ENCODE measurements at places on chromosomes 4 and X.
A peak's percentile ranks its signal among the peaks of the same experiment; 100 is the strongest.

DNA sequence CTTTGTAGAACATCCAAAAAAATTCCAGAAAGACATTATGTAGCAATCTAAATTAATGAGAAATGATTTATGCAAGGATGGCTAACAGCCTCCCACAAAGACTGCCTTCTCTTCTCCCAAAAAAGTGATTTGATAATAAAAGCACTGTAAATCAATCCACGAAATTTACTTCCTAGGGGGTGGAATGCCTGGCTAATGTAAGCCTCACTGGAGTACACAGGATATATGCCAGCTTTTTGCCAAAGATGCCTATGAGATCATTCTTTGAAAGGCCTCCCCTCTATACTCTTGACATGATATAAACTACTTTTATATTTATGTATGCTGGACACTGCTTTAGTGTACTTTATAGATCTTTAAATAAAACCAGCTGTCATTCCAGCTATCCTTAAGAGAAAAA, 211.1 kb downstream of the ADAMTS3 start:
- no peaks in the 10 kb centered on the region for H3K36me3 ChIP-seq
- H3K4me3 ChIP-seq = no peak overlapping the region
- H3K27me3 ChIP-seq = no peaks in the 10 kb centered on the region
- no peak for DNase-seq
- H3K27ac ChIP-seq = no peak overlapping the region
- H3K4me1 ChIP-seq = no peaks in the 10 kb centered on the region

- H3K27me3 ChIP-seq = no peaks in the 10 kb centered on the region
- no peak overlapping the region for H3K27ac ChIP-seq
- no peaks in the 10 kb centered on the region for H3K36me3 ChIP-seq
- DNase-seq = no peak
- no peak overlapping the region for H3K4me3 ChIP-seq
Measured at GRCh38 chr4:89653012-89653411, 183.9 kb downstream of the SNCA start.

- H3K27me3 ChIP-seq = no peaks in the 10 kb centered on the region
- H3K36me3 ChIP-seq = no peaks in the 10 kb centered on the region
- no peak for DNase-seq
- no peak overlapping the region for H3K4me3 ChIP-seq
Measured at GRCh38 chrX:74931214-74931613, 6.0 kb upstream of the NEXMIF start.

- peak overlapping the region; percentile 80 for H3K27ac ChIP-seq
- H3K4me1 ChIP-seq = peaks cover 14% of the 10 kb centered on the region
- DNase-seq = peak; percentile 7
- peak overlapping the region; percentile 65 for H3K4me3 ChIP-seq
- H3K27me3 ChIP-seq = no peaks in the 10 kb centered on the region
Measured at GRCh38 chrX:150547375-150548115, 20.9 kb upstream of the MTM1 start.

DNA sequence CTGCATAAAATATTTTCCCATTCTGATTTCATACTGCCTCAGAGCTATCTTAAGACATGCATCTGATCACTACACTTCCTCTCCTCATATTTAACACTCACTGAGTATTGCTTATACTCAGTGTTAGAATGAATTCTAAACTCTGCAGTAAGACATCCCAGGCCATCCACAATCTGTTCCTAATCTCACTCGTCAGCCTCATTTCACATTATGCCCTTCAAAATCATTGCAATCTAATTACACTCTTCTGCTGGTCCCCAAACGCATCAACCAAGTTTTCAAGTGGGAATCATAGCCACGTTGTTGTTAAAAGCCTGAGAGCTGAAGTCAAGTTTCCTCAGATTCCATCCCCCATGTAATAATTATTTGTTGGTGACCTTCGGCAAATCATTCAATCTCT, 1177.9 kb downstream of the ARAP2 start:
- DNase-seq = no peak
- H3K27me3 ChIP-seq = no peaks in the 10 kb centered on the region
- H3K36me3 ChIP-seq = no peaks in the 10 kb centered on the region

- no peak overlapping the region for H3K4me3 ChIP-seq
- DNase-seq = no peak
- H3K27me3 ChIP-seq = no peaks in the 10 kb centered on the region
- H3K27ac ChIP-seq = no peak overlapping the region
- H3K36me3 ChIP-seq = no peaks in the 10 kb centered on the region
- no peaks in the 10 kb centered on the region for H3K4me1 ChIP-seq
Measured at GRCh38 chrX:16120431-16120830, 2.9 kb upstream of the GRPR start.

GRCh38 chr4:181427076-181427475, 816.1 kb upstream of the TENM3 start:
- H3K36me3 ChIP-seq = no peaks in the 10 kb centered on the region
- no peak for DNase-seq
- H3K27me3 ChIP-seq = no peaks in the 10 kb centered on the region
- H3K4me3 ChIP-seq = no peak overlapping the region
- H3K4me1 ChIP-seq = no peaks in the 10 kb centered on the region

DNA sequence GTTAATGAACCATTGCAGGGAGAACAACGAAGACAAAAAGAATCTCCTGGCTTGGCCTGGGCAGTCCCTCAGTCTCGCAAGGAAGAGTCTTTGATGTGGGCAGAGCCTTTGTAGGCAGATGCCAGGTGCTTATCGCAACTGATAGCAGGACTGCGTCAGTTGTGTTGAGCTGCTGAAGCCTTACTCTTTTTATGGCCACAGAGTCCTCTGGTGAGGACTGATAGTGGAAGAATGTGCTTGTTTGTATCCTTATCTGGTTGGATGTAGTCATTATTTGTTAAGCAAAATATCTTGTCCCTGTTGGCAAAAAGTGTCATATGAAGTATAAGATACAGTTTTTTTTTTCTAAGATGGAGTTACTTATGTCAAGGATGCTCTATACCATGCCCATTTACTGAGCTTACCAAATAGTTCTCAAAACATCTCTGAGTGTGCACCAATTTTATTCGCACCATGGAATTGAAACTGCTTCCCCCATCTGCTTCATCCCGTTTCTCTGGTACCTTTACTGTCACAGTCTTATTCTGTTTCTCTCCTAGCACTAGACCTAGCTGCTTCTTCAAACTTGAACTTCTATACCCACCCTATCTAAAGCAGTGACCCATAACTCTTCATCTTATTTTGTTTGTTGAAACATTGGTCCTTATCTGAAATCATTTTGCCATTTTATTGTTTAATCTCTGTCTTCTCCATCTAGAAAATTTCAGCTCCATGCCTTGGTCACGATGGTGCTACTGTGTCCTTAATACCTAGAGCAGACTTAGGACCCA, 47.0 kb upstream of the SPRY1 start:
- H3K27me3 ChIP-seq = no peaks in the 10 kb centered on the region
- H3K4me1 ChIP-seq = peaks cover 5% of the 10 kb centered on the region
- H3K36me3 ChIP-seq = no peaks in the 10 kb centered on the region
- H3K27ac ChIP-seq = no peak overlapping the region

All from esophagus squamous epithelium (tissue), 5 donors.